ENCODE measurements at places on chromosomes 2 and 18. TPM values are rescaled to one million over a fixed set of nuclear protein-coding genes. Genes with fewer than 3 reads are reported as not detected.

DNA sequence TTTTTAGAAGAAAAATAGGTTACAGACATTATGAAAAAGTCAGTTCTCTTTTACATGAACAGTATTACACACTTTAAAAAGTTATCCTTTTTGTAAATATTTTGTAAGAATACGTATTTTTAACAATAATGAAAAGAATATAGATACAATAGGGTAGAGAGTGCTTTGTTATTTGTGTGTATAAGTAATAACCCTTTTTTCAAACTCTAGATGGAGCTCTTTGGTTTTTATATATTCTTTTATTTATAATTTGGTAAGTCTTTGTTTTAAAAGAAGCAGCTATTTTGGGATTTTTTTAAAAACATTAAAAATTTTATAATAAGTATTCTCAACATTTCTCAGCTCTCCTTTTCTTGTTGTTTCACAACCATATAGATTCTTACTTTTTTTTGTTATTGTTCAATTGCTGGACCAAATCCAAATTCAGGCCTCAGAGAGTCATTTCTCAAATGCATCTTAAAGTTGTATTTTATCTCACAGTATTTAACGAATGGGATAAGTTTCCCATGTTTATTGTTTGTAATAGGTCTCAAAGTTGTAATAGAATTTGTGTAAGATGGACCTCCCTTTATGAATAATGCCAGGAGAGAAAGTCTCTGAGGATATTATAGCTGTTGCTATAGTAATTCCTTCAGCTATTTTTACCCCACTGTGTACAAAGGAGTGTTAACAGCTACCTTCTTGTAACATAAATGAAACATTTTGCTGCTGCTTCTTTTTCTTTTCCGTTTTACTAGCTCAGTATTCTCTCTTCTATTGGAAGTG, 46.4 kb downstream of the ACYP2 start:
- no peak overlapping the region for H3K27ac ChIP-seq
- no peak for DNase-seq
- no peaks in the 10 kb centered on the region for H3K36me3 ChIP-seq
- no peaks in the 10 kb centered on the region for H3K27me3 ChIP-seq

GRCh38 chr2:221975151-221975550, 323.6 kb downstream of the PAX3 start:
- no peak for DNase-seq
- no peak overlapping the region for H3K4me3 ChIP-seq
- peaks cover 7% of the 10 kb centered on the region for H3K27me3 ChIP-seq
- H3K27ac ChIP-seq = no peak overlapping the region

DNA sequence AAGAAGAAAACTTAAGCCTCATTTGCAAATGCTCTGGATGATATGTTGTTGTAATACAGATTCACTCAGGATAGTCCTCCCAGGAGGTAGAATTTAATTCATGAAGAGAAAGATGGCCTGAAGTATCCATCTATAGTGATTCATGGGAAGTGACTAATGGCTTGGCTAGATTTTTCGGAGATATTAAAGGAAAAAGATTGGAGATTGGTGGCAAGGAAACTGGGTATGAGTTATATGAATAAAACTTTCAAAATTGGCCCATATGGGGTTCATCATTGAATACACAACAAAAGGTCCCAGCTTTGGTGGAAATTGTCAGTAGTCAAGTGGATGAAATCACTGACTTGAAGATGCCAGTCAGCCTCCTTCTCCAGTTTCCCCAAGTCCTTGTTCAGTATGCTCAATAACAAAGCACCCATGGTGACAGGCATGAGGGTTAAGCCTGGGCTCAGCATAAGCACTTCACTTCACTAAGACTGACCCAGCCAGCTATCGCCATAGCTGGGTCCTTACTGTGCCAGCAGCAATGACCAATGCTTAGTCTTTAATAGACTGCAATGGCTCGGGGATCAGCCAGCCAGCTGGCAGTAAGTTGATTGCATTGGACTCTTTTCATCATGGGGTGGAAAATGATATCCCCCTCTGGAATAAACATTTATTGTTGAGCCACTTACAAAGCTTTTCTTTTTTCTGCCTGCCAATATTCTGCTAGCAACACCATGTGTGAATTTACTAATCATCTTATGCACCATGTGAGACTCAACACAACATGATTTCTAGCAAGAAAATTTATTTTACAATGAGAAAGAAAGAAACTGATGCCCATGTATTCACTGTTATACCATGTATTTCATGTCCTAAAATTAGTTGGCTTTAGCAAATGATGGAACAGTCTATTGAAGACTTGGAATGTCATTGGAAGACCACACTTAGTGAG, 176.6 kb upstream of the TACR1 start:
- H3K27ac ChIP-seq = no peak overlapping the region
- H3K27me3 ChIP-seq = no peaks in the 10 kb centered on the region
- H3K4me1 ChIP-seq = no peaks in the 10 kb centered on the region
- DNase-seq = no peak
- H3K36me3 ChIP-seq = peaks cover 1% of the 10 kb centered on the region
- no peak overlapping the region for H3K4me3 ChIP-seq

DNA sequence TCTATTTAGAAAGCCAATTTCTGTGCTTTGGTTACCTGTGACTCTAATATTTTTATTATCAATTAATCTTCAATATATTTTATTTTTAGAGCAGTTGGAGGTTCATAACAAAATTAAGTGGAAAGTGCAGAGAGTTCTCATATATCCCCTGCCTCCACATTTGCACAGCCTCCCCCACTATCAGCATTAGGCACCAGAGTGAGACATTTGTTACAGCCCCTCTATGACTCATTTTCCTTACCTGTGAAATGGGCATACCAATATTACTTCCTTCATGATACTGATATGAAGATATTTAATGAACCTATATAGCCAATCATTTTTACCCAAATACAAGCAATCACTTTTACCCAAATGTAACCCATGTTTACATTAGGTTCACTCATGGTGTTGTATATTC, 34.0 kb upstream of the CYTIP start:
- H3K36me3 ChIP-seq = no peaks in the 10 kb centered on the region
- no peak for DNase-seq
- H3K27ac ChIP-seq = no peak overlapping the region
- no peaks in the 10 kb centered on the region for H3K4me1 ChIP-seq

DNA sequence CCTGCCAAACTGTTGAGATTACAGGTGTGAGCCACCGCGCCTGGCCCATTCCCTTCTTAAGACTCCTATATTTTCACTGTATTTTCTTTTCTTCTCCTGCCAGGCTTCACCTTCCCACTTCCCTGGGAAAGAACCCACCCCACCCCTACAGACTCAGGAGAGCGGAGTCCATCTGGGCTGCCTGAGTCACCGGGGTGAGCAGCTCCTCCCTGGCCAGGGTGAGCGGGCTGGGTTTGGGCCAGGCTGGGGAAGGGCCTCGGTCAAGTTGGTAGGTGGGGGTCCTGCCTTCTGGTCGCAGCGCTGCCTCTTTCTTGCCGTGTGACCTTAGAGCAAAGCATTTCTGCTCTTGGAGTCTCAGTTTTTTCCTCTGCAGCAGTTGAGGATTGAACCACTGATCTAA, 2.1 kb upstream of the GAREM2 start:
- H3K27ac ChIP-seq = peak overlapping the region; percentile 87
- DNase-seq = no peak
- H3K27me3 ChIP-seq = peaks cover 39% of the 10 kb centered on the region
- H3K36me3 ChIP-seq = no peaks in the 10 kb centered on the region
- H3K4me3 ChIP-seq = peak overlapping the region; percentile 78

GRCh38 chr2:29010946-29011345, 29.8 kb downstream of the TOGARAM2 start:
- H3K27ac ChIP-seq = no peak overlapping the region
- peaks cover 24% of the 10 kb centered on the region for H3K27me3 ChIP-seq
- peaks cover 1% of the 10 kb centered on the region for H3K4me1 ChIP-seq
- H3K4me3 ChIP-seq = no peak overlapping the region

- H3K27ac ChIP-seq = no peak overlapping the region
- no peaks in the 10 kb centered on the region for H3K4me1 ChIP-seq
- DNase-seq = no peak
- no peaks in the 10 kb centered on the region for H3K27me3 ChIP-seq
- peaks cover 10% of the 10 kb centered on the region for H3K36me3 ChIP-seq
- H3K4me3 ChIP-seq = no peak overlapping the region
Observed at GRCh38 chr2:202932425-202933138, 20.5 kb downstream of the CARF start.

DNA sequence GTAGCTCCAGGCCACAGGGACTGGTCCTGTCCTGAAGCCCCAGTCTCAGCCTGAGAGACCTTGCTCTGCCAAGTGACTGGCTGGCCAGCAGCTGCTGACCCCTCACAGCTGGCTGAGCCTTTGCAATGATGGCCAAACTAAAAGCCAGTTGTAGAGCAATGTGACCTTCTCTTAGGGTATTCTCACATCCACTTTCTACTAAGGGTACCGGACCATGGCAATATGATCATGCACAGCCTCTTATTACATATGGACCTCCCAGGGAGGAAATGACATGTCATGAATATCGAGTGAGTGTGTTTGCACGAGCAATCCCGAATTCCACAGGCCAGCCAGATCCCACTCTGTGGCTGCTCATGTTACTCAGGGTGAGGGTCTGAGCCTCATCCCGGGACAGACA, 213.9 kb downstream of the VAPA start:
- no peaks in the 10 kb centered on the region for H3K36me3 ChIP-seq
- no peak overlapping the region for H3K27ac ChIP-seq
- H3K4me1 ChIP-seq = peaks cover 24% of the 10 kb centered on the region
- no peak for DNase-seq
- H3K27me3 ChIP-seq = peaks cover 13% of the 10 kb centered on the region
- H3K4me3 ChIP-seq = no peak overlapping the region

GRCh38 chr2:231134910-231135655, 10.2 kb upstream of the HTR2B start:
- H3K36me3 ChIP-seq = peaks cover 2% of the 10 kb centered on the region
- H3K4me3 ChIP-seq = no peak overlapping the region
- H3K27ac ChIP-seq = no peak overlapping the region
- no peaks in the 10 kb centered on the region for H3K27me3 ChIP-seq
- H3K4me1 ChIP-seq = peaks cover 6% of the 10 kb centered on the region

GRCh38 chr18:35804377-35804776, 168.1 kb upstream of the RMP24 start:
- H3K27ac ChIP-seq = no peak overlapping the region
- no peaks in the 10 kb centered on the region for H3K36me3 ChIP-seq
- no peak for DNase-seq
- no peaks in the 10 kb centered on the region for H3K4me1 ChIP-seq
- peaks cover 22% of the 10 kb centered on the region for H3K27me3 ChIP-seq

GRCh38 chr2:163713534-163714311, 22.1 kb downstream of the FIGN start:
- no peak overlapping the region for H3K4me3 ChIP-seq
- H3K27me3 ChIP-seq = no peaks in the 10 kb centered on the region

The LIMS3 gene
- total RNA-seq = 0.93 TPM

The ZSCAN30 gene
- total RNA-seq = 27.1 TPM

The RAPGEF4 gene
- total RNA-seq = 11.9 TPM

The GREB1 gene
- 78.8 TPM for total RNA-seq
